Left lung (tissue), 14 donors: ENCODE measurements at places on chromosomes 6 and 20. TPM values are rescaled to one million over a fixed set of nuclear protein-coding genes. Genes with fewer than 3 reads are reported as not detected.

SLC22A2 gene
- total RNA-seq: not detected

DNA sequence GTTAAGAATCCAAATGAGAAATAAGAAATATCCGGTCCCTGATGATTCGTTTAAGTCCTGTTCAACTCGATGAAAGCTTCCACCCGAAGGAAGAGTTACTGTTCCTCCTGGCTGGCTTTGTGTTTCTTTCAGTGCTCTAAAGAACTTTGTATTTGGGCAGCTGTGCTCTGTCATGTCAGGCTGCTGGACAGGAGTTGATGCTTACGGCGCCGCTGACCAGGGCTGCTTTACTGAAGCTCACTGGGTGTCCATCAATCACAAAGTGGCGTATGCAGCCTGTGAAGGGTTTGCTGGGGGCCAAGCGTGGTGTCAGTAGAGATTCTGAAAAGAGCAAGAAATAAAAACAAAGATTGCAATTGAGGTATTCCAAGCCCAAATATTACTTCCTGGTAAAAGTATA lies 21.9 kb downstream of the FAM229B start:
- peak; percentile 21 for DNase-seq
- no peak overlapping the region for H3K4me3 ChIP-seq
- no peaks in the 10 kb centered on the region for H3K4me1 ChIP-seq
- no peak overlapping the region for H3K27ac ChIP-seq

GRCh38 chr6:13124131-13124530 lies 204.2 kb downstream of the TBC1D7 start:
- no peaks in the 10 kb centered on the region for H3K27me3 ChIP-seq
- no peak for DNase-seq
- H3K36me3 ChIP-seq: no peaks in the 10 kb centered on the region
- H3K27ac ChIP-seq: no peak overlapping the region
- H3K4me1 ChIP-seq: peaks cover 3% of the 10 kb centered on the region

IL20RA gene
- 4.0 TPM for total RNA-seq

DNA sequence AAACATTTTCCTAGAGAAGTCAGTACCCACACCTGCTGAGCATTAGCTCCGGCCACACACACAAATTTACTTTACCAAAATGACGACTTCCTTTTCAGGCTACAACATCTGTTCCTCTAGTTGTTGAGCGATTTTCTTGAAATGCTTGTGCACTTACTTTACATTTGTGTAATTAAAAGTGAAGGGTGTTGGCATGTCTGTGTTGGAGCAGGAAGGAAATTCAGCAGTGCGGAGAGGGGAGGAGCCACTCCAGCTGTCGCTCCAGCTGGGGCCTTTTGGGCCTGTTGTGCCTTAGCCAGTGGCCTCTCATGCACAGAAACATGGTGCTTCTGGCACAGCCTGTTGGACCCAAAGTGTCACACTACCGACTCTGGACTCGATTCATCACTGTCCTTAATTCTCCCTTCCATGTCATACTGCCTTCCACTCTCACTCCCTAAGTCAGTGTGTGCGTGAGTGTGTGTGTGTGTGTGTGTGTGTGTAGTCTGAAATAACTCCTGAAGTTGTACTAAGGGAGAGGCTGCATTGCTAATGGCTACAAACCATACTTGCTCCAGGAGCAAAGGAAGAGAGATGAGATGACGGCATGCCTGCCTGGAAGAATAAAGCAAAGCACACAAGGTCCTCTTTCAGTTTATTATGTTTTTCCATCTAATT lies 191.8 kb upstream of the ARG1 start:
- no peaks in the 10 kb centered on the region for H3K27me3 ChIP-seq
- no peak overlapping the region for H3K4me3 ChIP-seq
- no peaks in the 10 kb centered on the region for H3K4me1 ChIP-seq
- no peak for DNase-seq
- no peak overlapping the region for H3K27ac ChIP-seq

GRCh38 chr6:169171951-169172350 lies 81.7 kb downstream of the THBS2 start:
- H3K4me3 ChIP-seq: no peak overlapping the region
- H3K36me3 ChIP-seq: no peaks in the 10 kb centered on the region
- H3K27me3 ChIP-seq: no peaks in the 10 kb centered on the region
- no peaks in the 10 kb centered on the region for H3K4me1 ChIP-seq
- H3K27ac ChIP-seq: no peak overlapping the region
- DNase-seq: no peak

GRCh38 chr6:4670824-4671409 lies 105.3 kb upstream of the CDYL start:
- H3K4me1 ChIP-seq: no peaks in the 10 kb centered on the region
- no peak for DNase-seq
- H3K27me3 ChIP-seq: no peaks in the 10 kb centered on the region
- H3K4me3 ChIP-seq: no peak overlapping the region

GRCh38 chr6:28380381-28380780 lies 19.2 kb downstream of the ZSCAN12 start:
- H3K27me3 ChIP-seq: no peaks in the 10 kb centered on the region
- H3K4me3 ChIP-seq: no peak overlapping the region
- DNase-seq: no peak
- H3K4me1 ChIP-seq: peaks cover 14% of the 10 kb centered on the region
- H3K27ac ChIP-seq: no peak overlapping the region
- H3K36me3 ChIP-seq: peaks cover 40% of the 10 kb centered on the region

DNA sequence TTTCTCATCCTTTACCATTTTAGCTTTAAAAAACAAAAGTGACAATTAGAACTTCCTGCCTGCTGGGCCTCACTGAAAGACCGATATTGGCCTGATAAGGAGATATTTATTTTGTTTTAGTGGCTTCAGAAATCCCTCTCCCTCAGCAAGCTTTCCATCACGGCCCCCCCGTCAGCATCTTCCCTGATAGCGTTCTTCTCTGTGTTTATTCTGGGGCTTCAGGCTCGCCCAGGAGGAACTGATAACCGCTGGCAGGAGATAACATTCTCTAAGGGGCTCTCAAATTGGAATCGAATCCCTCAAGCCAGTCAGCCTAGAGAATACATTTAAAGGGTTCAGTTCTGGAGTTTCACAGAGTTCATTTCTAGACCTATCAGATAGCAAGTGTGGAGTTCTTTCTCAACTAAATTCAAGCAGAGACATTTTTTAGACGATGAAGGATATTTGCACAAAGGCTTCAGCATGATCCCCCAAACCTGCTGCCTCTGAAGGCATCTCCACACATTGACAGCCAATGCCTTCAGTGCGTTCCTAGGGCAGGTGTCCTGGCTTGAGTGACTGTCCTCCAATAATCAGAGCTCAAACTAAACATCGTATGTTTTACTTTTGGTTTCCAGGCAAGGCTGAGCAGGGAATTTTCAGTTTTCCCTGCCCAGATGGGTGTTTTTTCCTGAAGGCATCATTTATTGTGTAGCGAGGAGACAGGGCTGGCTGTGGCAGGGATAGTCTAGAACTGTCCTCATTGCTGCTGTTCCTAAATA lies 17.0 kb downstream of the PRDM1 start:
- H3K27me3 ChIP-seq: peaks cover 50% of the 10 kb centered on the region
- peaks cover 6% of the 10 kb centered on the region for H3K4me1 ChIP-seq
- DNase-seq: no peak

- H3K27me3 ChIP-seq: no peaks in the 10 kb centered on the region
- DNase-seq: peak; percentile 76
- H3K27ac ChIP-seq: peak overlapping the region; percentile 19
- H3K36me3 ChIP-seq: no peaks in the 10 kb centered on the region
- no peak overlapping the region for H3K4me3 ChIP-seq
- H3K4me1 ChIP-seq: peaks cover 24% of the 10 kb centered on the region
Observed at GRCh38 chr20:18504479-18505060, 3.2 kb upstream of the SEC23B start.

- no peaks in the 10 kb centered on the region for H3K27me3 ChIP-seq
- peaks cover 80% of the 10 kb centered on the region for H3K36me3 ChIP-seq
- no peak overlapping the region for H3K4me3 ChIP-seq
- no peak overlapping the region for H3K27ac ChIP-seq
- no peak for DNase-seq
Observed at GRCh38 chr6:152356662-152357061, 280.5 kb downstream of the SYNE1 start.

ATF6B gene
- total RNA-seq: 72.1 TPM

GRCh38 chr6:22026164-22026678 lies 270.6 kb downstream of the PRL start:
- H3K4me1 ChIP-seq: peaks cover 24% of the 10 kb centered on the region
- no peak overlapping the region for H3K4me3 ChIP-seq
- H3K36me3 ChIP-seq: no peaks in the 10 kb centered on the region
- H3K27ac ChIP-seq: peak overlapping the region; percentile 75

DNA sequence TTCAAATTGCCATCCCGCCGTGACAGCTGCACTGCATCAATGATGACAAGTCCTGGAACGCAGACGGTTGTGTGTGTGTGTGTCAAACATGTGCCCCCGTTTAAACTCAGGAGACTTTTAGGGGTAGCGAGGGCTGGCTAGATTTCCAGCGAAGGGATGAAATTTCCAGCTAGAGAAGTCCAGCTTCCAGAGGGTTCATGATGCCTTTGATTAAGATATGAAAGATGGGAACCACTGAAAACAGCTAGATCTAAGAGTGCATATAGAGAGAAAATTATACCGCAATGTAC lies 644 bp downstream of the KIZ start:
- H3K27me3 ChIP-seq: no peaks in the 10 kb centered on the region
- peak; percentile 44 for DNase-seq
- peaks cover 5% of the 10 kb centered on the region for H3K4me1 ChIP-seq
- H3K4me3 ChIP-seq: peak overlapping the region; percentile 98

ADGRF4 gene
- total RNA-seq: 0.08 TPM

GRCh38 chr6:160692369-160692959 lies 9.6 kb upstream of the PLG start:
- no peak overlapping the region for H3K4me3 ChIP-seq
- no peak overlapping the region for H3K27ac ChIP-seq
- no peaks in the 10 kb centered on the region for H3K27me3 ChIP-seq
- no peaks in the 10 kb centered on the region for H3K36me3 ChIP-seq
- H3K4me1 ChIP-seq: no peaks in the 10 kb centered on the region

- DNase-seq: no peak
- peaks cover 4% of the 10 kb centered on the region for H3K4me1 ChIP-seq
- H3K36me3 ChIP-seq: no peaks in the 10 kb centered on the region
- H3K27me3 ChIP-seq: no peaks in the 10 kb centered on the region
Observed at GRCh38 chr6:47071681-47072080, 29.5 kb upstream of the ADGRF1 start.

DNA sequence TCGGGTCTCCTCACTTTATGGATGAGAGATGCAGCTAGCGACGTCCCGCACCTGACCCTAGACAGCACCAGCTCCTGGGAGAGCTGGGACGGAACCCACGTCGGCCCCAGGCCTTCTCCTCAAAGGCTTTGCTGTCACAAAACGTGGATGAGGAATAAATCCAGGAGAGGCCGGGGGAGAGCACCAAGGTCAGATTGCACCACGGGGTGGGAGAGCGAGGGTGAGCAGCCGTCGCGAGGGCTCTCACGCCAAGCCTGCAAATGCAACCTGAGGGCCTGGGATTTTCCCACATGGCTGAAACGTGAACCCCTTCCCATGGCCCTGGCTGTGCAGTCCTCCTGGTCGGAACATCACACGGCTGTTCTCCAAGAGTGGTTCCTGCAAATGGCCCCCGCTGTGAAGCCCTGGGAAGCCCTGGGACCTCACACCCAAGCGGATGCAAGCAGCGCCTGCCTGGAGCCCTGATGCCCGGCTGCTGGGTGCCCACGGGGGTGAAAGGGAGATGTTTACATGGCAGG lies 45.3 kb downstream of the DLL1 start:
- H3K4me3 ChIP-seq: no peak overlapping the region
- H3K27ac ChIP-seq: no peak overlapping the region
- H3K4me1 ChIP-seq: no peaks in the 10 kb centered on the region
- no peaks in the 10 kb centered on the region for H3K36me3 ChIP-seq

DNA sequence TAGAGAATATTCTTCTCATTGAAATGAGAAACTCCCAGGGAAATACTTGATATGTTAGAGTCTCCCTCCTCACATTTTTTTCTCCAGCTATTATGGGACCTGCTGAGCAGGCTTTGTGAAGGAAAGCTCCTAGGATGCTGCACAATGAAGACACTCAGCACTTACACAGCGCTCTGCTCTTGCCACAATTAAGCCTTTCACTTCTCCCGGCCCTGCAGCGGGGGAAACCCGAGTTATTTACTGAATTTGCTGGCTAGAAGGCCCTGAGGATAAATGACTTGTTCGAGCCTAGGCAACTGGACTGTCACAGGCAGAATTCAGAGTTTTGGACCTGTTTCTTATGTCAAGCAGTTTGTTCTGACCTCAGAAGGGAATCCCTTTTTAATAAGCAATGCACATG lies 102.0 kb downstream of the MAP3K7 start:
- H3K4me3 ChIP-seq: no peak overlapping the region
- DNase-seq: no peak
- no peaks in the 10 kb centered on the region for H3K27me3 ChIP-seq
- no peak overlapping the region for H3K27ac ChIP-seq

MCCD1 gene
- not detected for total RNA-seq

SIM1 gene
- not detected for total RNA-seq

PPIL6 gene
- total RNA-seq: 4.5 TPM

- peaks cover 26% of the 10 kb centered on the region for H3K4me1 ChIP-seq
- H3K4me3 ChIP-seq: no peak overlapping the region
- no peaks in the 10 kb centered on the region for H3K27me3 ChIP-seq
- H3K27ac ChIP-seq: no peak overlapping the region
- no peak for DNase-seq
Observed at GRCh38 chr6:106112433-106112832, 26.3 kb downstream of the PRDM1 start.

TDRD6 gene
- total RNA-seq: 0.34 TPM

DNA sequence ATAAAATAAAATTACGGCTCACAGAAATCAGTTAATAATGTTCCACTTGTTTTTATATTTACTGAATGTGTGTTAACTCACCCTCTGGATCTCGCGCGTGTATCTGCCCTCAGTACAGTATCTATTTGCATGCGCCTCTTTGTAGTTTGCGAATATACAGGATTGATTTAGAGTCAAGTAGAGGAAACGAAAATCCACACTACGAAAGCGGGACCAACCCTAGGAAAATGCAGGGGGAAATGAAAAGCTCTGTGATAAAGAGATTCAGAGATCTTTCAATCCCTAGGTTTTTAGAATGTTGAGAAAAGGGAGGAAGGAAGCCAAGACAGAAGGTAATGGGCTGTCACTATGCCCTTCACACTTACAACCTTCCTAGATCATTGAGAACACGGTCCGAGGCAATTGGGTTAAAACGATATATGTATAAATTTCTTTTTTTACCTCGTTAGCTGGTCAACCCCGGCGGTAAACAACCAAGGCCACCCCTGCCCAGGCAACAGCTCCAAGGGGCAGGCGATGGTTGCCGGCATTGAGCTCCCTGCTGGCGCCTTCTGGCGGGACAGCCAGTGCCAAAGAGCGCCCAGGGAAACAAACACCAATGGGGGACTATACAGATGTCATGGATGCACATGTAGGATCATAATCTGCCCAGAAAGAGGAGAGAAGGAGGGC lies 792 bp upstream of the FUT9 start:
- peaks cover 8% of the 10 kb centered on the region for H3K27me3 ChIP-seq
- no peak overlapping the region for H3K4me3 ChIP-seq
- no peak for DNase-seq
- H3K4me1 ChIP-seq: no peaks in the 10 kb centered on the region

MMP24 gene
- 7.3 TPM for total RNA-seq

DNA sequence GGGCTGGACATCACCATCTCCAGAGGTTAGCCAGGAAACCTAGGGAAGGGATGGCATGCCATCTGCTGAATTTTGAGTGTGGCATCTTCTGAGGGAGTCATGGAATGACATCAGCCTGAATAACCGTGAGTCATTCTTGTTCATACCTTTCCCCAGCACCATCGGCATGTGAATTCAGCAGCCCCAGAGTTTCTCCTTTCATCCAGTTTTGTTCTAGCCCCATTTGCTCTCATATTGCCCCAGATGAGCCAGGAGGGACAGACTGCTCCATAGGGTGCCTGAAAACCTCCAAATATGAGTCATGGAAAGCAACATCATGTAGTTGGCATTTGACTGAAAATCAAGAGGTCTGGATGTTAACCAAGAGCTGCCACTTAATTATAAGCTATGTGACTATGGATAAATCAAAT lies 219.2 kb upstream of the SGK1 start:
- no peak overlapping the region for H3K4me3 ChIP-seq
- H3K27ac ChIP-seq: no peak overlapping the region
- DNase-seq: no peak
- H3K27me3 ChIP-seq: no peaks in the 10 kb centered on the region
- H3K36me3 ChIP-seq: no peaks in the 10 kb centered on the region
- H3K4me1 ChIP-seq: no peaks in the 10 kb centered on the region
